ENCODE measurements at places on chromosomes 7 and 10.

DNA sequence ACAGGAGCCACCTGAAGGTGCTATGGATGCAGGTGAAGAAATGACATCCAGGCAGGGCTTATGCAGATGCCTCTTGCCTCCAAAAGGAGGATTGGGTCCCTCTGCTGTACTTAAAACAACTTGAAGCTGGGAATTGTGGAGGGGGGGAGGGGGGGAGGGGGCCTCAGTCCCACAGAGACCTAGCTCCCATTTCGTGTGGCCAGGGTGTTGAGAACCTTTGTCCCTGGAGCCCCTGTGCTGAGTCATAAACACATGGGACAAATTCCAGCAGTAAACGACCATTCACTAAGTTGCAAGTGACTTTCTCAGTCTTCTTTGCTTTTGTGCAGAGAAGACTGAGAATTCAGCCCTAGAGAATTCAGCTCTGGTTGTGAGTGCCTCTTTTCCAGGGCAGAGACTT, 96.5 kb upstream of the PODXL start:
- DNase-seq = no peak

- DNase-seq = no peak
These were observed 18.3 kb upstream of the GNAT3 start for GRCh38 chr7:80530136-80530535.

DNA sequence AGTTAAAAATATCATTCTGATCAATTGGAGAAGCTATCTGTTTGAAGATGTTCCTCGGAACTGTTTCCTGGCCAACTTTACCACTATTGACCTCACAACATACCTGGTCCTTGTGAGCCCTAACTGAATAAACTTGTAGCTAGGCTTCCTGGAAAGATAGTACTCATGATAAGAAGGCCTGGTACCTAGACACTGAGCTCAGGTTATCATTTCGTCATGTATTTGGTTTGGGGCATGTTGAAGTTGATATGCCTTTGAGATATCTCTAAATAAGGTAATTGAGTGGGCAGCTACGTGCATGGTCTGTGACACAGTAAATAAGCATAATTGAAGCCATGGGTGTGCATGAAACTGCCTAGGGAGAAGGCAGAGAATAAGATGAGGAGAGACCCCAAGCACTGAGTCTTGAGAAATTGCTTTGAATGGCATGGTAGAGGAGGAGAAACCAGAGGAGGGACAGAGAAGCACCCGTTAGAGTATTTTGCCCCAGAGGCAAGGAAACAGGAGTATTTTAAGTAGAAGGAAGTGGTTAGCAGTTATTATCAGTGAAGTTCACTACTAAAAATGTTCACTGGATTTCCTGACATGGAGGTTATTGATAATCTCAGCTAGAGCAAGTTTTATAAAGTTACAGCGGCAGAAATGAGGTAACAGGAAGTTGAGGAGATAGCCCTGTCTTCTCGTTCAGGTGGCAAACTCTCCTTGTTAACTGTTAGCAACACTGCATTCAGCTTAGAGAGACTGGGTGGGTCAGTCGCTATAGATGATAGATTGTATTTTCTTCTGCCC, 55.6 kb downstream of the CC2D2B start:
- no peak for DNase-seq

GRCh38 chr7:137934176-137934826, 67.6 kb downstream of the CREB3L2 start:
- no peak for DNase-seq

DNA sequence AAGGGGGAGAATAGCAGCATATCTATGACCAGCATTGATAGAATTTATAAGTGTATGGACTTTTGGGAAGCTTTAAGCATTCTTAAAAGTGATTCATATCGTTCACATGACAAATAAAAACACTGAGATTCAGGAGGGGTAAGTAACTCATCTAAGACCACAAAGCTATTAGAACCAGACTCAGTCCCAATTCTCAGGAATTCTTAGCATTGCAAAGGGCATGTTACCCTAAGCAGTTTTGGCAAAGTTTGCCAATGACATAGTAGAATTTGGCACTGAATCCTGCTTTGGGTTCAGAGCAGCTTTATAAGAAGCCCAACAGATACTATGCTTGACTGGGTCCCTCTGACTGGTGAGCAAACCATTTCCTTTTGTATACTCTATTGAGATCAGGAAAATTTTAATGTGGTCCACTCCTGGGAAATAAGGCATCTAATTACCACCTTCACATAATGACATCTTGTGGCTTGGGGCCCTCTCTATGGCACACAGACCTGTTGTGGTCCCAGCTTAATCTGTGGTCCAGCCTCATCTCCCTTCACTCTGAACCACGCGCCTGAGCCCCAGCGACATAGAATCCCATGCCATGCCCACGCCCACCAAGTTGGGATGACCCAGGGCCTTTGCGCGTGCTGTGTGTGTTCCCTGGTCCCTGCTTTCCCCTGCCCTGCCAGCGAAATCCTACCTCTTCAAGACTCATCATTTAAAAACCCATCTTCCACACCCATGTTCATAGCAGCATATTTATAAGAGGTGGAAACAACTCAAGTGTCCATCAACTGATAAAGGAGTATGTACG, 37.5 kb upstream of the DOCK1 start:
- DNase-seq = no peak

DNA sequence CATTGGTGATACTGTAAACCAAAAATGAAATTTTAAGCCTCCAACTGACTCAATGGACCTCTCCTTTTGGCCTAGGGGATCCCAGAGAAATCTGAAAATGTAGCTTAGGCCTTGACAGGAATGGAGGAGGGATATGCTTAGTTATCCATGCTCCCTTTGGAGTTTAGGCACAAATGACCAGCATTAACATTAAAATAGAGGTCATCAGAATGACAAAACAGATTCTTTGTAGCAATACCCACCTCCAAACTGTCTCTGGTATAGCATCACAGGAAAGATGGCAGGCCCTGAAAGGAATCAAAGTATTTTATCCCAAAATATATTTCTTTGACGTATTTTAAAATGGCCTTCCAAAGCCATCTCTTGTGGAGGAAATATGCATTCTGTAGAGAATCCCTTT, 39.1 kb upstream of the LRRN3 start:
- no peak for DNase-seq

GRCh38 chr10:71980181-71981014, 16.2 kb downstream of the CHST3 start:
- no peak for DNase-seq

GRCh38 chr7:49714182-49714581, 59.3 kb upstream of the VWC2 start:
- no peak for DNase-seq

GRCh38 chr7:142992427-142992826, 30.3 kb upstream of the KEL start:
- DNase-seq = no peak

DNA sequence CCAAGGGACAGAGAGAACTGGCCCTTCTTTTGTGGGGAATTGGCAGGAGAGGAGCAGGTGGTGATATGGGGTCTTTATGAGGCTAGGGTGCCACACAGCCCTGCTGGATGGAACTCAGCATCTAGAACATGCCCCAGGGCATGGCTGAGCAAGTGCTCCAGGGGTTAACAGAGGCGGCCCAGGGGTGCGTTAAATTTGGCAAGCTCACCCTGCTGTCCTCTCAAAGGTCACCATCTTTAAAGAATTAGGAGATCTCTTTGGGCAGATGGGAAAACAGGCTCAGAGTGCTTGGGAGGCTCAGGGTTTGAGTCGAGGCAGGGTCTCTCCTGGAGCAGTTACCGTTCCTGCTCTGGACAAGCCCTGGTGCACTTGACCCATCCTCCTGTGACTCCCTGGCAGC, 21.4 kb upstream of the UNC5B start:
- DNase-seq = no peak

GRCh38 chr7:106418094-106418493, 133.3 kb upstream of the NAMPT start:
- DNase-seq = no peak

GRCh38 chr7:130937016-130937415, 203.0 kb upstream of the KLF14 start:
- DNase-seq = no peak

DNA sequence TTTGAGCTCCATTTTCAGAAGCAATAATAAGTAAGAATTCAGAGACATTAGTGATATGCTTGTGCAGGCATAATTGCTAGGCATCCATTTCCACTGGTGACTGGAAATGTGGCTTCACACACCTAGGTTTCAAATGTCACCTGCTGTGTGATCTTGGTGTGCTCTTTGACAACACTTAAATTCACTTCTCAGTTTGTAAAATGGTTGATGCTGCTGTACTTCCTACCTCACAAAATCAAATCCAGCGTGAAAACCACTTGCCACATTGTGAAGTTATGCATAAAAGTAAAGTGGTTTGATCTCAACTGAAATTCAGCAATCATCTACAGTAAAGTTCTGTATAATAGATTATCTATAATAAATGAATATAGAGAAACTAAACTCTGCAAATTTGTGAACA, 82.4 kb downstream of the APBB1IP start:
- DNase-seq = no peak

DNA sequence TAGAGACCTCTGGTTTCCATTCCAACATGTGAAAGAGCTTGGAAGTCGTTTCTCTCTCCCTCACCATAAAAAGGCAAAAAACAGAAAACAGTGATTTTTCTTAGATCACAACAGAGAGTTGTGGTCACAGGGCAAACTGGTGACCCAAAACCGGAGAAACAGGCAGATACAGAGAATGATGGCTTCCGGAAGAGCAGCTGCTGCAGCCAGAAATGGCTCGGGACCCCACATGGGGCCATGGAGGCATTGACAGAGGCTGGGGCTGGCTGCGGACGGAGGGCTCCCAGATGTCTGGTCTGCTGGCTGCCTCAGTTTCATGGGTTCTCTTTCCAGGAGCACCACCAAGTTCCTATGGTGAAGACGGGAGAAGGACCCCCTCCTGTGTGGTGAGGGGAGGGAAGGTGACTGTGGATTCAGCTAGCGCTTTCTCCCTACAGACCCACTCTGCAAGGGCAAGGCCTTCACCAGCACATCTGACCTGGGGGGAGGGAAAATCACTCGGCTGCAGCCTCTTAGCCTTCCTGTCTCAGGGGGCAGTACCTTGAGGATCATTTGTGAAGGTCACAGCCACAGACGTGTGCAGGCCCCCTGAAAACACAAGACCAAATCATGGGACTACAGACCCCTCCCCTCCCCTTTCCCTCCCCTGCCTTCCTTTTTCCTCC, 81.4 kb downstream of the WDR37 start:
- DNase-seq = no peak

DNA sequence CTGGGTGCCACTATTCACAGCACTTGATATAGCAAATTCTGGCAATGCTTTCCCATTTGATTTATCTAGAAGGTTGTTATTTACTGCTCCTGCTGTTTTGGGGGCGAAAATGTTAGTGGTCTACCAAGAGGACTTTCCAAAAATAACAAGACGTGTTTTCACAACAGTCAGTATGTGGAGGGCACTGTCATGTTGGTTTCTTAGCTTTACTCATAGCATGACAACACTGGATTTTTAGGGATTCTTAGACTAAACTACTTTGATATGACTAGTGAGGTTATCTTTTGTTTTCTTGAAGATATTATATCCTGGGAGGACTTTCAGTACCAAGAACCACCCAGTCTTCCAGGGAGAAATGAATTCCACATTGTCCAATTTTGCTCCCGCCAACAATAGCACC, 49.4 kb downstream of the NUDCD3 start:
- DNase-seq = no peak

- DNase-seq = no peak
These were observed 3.9 kb downstream of the ADCY1 start for GRCh38 chr7:45578022-45578421.

DNA sequence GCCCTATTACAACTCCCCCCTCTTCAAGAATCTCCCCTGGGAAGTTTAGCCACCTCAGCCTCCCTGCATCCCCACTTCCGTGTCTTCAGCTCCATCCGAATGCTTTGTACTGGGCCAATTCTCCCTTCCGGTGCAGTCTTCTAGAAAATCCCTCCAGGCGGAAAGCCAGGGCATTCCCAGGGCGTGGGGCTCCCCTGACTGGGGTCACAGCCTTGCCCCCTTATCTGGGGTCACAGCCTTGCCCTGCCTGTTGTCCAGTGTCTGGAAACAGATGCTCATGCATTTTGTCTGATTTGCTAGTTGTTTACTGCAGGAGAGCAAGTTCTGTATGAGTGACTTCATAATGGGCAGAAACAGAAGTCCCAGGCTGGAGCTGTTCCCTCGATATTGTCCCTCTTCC, 112.5 kb upstream of the TCERG1L start:
- DNase-seq = no peak

DNA sequence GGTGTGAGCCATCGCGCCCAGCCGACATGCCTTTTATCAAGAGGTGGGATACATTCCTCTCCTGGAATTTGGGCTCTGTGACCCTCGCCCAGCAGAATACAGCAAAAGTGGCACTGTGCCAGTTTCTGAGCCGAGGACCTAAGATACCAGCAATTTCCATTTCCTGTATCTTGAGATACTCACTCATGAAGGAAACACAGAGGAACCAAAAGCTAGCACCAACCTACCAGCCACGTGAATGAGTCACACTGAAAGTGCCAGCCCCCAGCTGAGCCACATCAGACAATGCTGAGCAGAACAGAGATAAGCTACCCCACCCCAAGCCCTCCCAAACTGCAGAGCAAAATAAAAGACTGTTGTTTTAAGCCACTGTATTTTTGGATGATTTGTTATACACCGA, 56.3 kb downstream of the CACUL1 start:
- DNase-seq = peak; percentile 68

DNA sequence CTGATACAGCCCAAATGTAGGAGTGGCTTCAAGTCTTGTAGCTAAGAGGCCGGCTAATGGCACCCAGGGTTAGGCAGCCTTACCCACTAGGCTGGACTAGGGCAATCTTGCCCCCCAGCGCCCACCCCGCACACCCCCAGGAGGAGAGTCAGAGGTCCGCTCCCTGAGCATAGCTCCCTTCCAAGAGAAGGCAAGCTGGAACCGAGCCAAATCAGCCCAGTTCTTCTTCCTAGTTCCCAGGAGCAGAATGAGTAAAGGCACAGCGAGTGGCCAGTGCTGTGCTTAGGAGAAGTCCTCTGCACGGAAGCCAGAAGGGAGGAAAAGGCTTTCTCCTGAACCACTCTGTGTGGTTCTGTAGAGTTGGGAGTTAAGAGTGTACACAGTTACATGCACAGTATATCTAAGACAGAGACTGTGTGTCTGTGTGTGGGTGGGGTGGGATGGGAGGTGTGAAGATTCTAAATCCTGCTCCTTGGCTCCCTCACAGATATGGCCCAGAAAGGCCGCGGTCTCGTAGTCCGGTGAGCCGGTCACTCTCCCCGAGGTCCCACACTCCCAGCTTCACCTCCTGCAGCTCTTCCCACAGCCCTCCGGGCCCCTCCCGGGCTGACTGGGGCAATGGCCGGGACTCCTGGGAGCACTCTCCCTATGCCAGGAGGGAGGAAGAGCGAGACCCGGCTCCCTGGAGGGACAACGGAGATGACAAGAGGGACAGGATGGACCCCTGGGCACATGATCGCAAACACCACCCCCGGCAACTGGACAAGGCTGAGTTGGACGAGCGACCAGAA, 59.7 kb upstream of the PDCD4 start:
- no peak for DNase-seq

Data from activated T-cell treated with anti-CD3 and anti-CD28 coated beads for 4 hours (primary cell).